ENCODE measurements at places on chromosomes 13 and 19. TPM values are rescaled to one million over a fixed set of nuclear protein-coding genes. Genes with fewer than 3 reads are reported as not detected.

Gene CYP2S1
- 0.68 TPM for total RNA-seq

GRCh38 chr13:35882722-35883497, 248.3 kb downstream of the DCLK1 start:
- no peaks in the 10 kb centered on the region for H3K36me3 ChIP-seq
- H3K4me1 ChIP-seq = no peaks in the 10 kb centered on the region
- H3K27ac ChIP-seq = no peak overlapping the region
- no peak overlapping the region for H3K4me3 ChIP-seq

Gene LILRA1
- not detected for total RNA-seq

GRCh38 chr19:45211751-45212381, 33.3 kb downstream of the BLOC1S3 start:
- peaks cover 5% of the 10 kb centered on the region for H3K4me1 ChIP-seq
- H3K27ac ChIP-seq = no peak overlapping the region
- DNase-seq = no peak
- H3K36me3 ChIP-seq = no peaks in the 10 kb centered on the region
- no peak overlapping the region for H3K4me3 ChIP-seq
